GDM1 (cell line): ENCODE measurements at places on chromosomes 2 and 18.

- DNase-seq, result no peak
Measured at GRCh38 chr2:238684362-238685326, 163.2 kb upstream of the TWIST2 start.

- no peak for DNase-seq
Measured at GRCh38 chr2:113922335-113922734, 32.4 kb downstream of the ACTR3 start.

DNA sequence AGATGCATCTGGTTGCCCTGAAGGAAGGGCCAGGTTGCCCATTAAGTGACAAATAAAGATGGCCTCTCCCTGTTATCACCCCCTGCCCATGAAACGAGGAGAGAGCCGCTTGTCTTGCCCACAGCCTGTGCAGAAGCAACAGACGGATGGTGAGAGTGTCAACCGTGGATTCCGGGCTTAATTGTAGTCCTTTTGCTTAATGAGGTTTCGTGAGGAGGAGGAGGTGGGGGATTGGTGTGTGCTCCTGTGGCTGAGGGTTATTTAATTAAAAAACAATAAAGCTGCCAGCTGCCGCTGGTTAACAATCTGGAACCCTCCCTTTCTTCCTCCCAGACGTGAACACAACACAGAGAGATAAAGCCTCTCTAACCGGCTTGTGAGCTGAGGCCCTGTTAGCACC lies 188.0 kb upstream of the PARD3B start:
- DNase-seq, result no peak

DNA sequence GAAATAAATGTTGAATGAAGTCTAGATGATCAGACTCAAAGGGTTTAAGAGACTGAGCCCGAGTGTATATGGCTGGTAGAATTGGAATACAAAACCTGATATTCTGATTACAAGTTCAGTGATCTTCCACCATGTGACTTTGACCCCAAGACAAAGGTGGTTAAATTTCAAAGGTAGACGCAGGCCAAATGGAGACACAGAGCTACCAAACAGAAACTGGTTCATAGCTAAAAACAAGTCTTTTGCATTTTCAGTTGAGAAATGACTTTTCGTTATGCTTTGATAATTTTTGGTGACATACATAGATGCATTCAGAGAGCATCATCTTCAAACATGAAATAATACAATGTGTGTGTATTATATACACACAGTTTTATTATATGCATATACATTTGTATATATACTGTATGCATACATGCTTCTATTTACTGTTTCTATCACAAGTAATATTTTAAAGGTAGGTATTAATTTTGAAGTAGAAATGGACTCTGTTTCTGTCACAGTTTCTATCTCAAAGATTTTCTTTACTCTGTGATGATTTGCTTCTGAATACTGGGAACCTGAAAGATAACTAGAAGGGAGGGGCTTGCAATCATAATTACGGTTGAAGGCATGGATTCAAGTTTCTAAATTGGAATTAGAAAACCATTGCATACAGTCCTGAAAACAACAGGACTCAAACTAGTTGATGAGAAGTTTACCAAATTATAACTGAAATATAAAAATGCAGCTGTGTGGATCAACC lies 142.3 kb downstream of the ABCA12 start:
- DNase-seq, result no peak

- DNase-seq, result no peak
Measured at GRCh38 chr2:63465633-63466032, 122.6 kb downstream of the WDPCP start.

- DNase-seq, result no peak
Measured at GRCh38 chr2:20224716-20225293, at the start of gene SDC1. Gene SDC1, minus strand, starts transcription at chr2:20225130. Its CDS starts 263 bp downstream, at chr2:20224867.

- DNase-seq, result no peak
Measured at GRCh38 chr2:206521115-206521514, 77.8 kb downstream of the ADAM23 start.

- no peak for DNase-seq
Measured at GRCh38 chr2:151766437-151767153, 32.3 kb upstream of the NEB start.

DNA sequence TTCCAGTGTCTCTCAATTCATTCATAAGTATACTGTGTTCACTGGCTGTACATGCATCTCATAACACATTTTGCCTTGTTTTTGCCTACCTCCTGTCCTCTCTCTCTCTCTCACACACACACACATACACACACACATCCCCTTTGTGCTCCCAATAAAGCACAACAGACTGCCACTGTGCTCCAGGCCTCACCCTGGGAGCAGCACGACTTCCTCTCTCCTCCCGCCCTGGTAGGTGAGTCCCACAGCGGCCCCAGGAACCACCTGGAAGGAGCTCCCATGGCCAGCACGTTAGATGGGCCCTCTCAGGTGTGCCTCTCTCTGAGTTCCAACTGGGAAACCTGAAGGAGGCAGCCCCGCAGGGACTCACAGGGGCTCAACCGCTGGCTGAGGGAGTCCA lies 65.4 kb downstream of the MARCHF4 start:
- peak; percentile 45 for DNase-seq

- no peak for DNase-seq
Measured at GRCh38 chr2:97759727-97760407, 46.5 kb downstream of the ZAP70 start.

GRCh38 chr2:46260305-46260704 lies 36.9 kb upstream of the EPAS1 start:
- no peak for DNase-seq

GRCh38 chr2:191740016-191740419 lies 62.1 kb downstream of the NABP1 start:
- DNase-seq, result no peak

- DNase-seq, result no peak
Measured at GRCh38 chr2:43323857-43324256, 97.5 kb upstream of the ZFP36L2 start.

- no peak for DNase-seq
Measured at GRCh38 chr2:23321751-23322150, 63.2 kb upstream of the KLHL29 start.

DNA sequence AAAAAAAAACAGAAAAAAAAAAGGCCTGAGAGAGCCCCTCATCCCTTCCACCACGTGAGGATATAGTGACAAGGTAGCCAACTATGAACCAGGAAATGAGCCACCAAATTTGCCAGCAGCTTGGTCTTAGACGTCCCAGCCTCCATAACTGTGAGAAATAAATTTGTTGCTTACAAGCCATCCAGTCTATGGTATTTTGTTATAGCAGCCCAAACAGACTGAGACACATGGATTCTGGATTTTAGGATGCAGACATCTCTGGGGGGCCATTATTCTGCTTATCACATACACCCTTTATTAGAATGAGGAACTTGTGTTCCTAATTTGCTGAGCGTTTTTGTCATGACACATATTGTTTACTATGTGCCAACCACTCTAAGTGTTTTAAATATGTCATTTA lies 5.4 kb upstream of the YIPF4 start:
- DNase-seq, result no peak

GRCh38 chr2:96537734-96538486 lies 1.4 kb downstream of the ARID5A start:
- no peak for DNase-seq

DNA sequence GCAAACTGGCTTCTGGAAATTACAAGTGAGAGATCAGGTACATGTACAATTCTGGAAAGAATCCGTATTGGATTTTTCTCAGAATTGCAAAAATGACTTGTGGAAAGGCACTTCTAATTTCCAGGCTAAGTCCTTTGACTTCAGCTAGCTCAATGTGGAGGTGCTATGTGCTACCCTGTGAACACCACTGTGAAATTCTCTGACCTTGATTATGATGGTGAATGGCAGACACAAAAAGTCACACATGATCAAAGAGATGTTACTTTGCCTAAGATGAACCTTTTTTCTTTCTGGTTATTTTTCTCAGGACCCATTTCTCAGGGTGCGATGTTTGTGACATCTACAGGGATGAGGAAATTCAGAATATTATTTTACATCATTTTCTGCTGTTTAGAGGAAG lies 856.6 kb upstream of the VRK2 start:
- no peak for DNase-seq

GRCh38 chr18:59941331-59941730 lies 41.5 kb downstream of the PMAIP1 start:
- no peak for DNase-seq

GRCh38 chr2:84031312-84032050 lies 427.6 kb downstream of the SUCLG1 start:
- DNase-seq, result no peak

DNA sequence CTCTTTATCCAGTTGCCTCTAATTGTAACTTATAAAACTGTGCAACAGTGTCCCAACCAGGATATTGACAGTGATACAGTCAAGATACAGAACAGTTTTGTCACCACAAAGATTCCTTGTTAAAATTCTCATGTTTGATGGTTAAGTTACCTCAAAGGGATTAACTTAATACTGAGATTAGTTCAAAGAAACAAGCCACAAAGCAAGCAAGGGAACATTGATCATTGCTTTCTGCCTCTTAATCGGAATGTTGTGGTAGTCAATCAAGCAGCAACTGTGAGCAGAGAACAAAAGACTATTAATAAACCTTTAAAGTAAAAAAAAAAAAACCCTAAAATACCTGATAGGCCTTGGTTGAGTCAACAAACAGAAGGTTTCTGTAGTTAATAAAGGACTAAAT lies 352.3 kb downstream of the PARD3B start:
- DNase-seq, result no peak

DNA sequence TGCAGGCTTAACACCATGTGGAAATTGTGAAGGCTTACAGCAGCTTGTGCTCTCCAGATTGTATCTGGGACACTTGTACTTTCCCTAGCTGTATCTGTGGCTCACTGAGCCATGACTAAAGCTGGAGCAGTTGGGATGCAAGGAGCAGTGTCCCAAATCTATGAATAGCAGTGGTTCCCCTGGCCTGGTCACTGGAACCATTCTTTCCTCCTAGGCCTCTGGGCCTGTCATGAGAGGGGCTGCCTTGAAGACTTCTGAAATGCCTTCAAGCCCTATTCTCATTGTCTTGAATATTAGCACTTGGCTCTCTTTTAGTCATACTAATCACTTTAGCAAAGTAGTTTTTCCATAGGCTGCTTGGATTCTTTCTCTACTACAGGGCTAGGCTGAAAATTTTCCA lies 186.8 kb upstream of the LRATD1 start:
- no peak for DNase-seq

- DNase-seq, result no peak
Measured at GRCh38 chr2:205769495-205769850, 87.2 kb downstream of the NRP2 start.

DNA sequence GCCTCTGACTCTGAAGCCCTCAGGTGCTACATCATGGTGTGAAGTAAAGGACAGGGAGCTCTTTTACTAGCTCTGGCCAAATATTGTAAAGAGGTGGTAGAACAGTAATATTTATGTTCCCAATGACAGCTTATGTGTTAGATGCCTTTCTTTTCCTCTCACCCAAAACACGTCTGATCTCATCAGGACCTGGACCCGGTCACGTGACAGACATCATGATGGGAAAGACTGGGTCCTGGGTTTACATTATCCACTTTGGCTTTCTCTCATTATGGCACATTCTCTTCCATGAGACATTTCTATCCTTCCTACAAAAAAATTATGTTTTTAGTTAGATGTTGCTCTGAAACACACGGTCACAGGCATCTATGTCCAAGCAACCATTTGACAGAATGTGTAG lies 548.7 kb upstream of the CDH7 start:
- DNase-seq, result no peak

- DNase-seq, result no peak
Measured at GRCh38 chr2:238492840-238493239, 66.1 kb downstream of the ASB1 start.

- no peak for DNase-seq
Measured at GRCh38 chr2:212523756-212524155, 14.8 kb downstream of the ERBB4 start.

- DNase-seq, result no peak
Measured at GRCh38 chr2:95032341-95032740, 6.8 kb downstream of the MAL start.

DNA sequence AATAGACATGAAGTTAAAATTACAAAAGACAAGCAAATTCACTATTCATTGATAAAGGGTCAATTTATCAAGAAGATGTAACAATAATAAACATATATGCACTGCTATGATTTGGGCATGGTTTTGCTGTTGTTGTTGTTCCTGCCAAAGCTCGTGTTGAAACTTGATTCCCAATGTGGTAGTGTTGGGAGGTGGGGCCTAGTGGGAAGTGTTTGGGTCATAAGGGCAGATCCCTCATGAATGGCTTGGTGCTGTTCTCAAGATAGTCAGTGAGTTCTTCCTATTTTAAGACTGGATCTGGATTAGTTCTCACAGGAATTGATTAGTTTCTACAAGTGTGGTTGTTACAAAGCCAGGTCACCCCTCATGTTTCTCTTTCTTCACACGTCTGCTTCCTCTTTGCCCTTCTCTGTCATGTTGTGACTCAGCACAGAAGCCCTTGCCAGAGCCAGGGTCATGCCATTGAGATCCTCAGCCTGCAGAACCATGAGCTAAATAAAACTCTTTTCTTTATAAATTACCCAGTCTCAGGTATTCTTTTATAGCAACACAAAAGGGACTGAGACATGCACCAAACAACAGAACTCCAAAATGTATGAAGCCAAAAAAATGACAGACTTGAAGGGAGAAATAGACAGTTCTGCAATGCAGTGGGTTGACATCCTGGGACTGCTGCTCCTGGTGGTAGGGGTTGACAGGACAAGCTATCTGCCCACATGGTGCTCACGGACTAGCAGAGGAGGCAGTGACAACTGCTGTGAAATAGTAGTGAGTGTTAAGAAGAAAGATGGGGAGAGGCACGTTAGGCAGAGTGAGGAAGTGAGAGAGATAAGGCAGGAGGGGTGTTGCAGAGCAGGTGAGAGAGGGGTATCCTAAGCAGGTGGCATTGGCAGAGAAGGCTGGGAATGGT lies 18.6 kb upstream of the SKA1 start:
- DNase-seq, result peak; percentile 24

DNA sequence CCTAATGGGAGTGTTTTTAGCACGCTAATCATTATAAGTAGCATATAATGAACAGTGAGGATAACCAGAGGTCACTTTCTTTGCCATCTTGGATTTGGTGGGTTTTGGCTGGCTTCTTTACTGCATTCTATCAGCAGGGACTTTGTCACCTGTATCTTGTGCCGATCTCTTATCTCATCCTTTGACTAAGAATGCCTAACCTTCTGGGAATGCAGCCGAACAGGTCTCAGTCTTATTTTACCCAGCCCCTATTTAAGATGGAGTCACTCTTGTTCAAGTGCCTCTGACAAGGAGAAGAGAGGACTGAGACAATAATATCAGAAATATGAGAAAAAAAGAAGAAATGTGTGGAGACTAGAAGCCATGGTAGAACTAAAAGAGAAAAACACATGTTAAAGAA lies 276.4 kb downstream of the TMX3 start:
- DNase-seq, result no peak

GRCh38 chr2:178108176-178108575 lies 4.1 kb upstream of the RBM45 start:
- no peak for DNase-seq

GRCh38 chr2:37896319-37896718 lies 28.8 kb upstream of the RMDN2 start:
- DNase-seq, result no peak

- DNase-seq, result no peak
Measured at GRCh38 chr2:201813996-201814760, 7.8 kb downstream of the CDK15 start.

- DNase-seq, result no peak
Measured at GRCh38 chr2:233450864-233451575, 96.7 kb downstream of the DGKD start.
